ENCODE measurements at places on chromosomes 2 and 18.

GRCh38 chr2:154924531-154924930 lies 226.0 kb downstream of the KCNJ3 start:
- no peak for DNase-seq

DNA sequence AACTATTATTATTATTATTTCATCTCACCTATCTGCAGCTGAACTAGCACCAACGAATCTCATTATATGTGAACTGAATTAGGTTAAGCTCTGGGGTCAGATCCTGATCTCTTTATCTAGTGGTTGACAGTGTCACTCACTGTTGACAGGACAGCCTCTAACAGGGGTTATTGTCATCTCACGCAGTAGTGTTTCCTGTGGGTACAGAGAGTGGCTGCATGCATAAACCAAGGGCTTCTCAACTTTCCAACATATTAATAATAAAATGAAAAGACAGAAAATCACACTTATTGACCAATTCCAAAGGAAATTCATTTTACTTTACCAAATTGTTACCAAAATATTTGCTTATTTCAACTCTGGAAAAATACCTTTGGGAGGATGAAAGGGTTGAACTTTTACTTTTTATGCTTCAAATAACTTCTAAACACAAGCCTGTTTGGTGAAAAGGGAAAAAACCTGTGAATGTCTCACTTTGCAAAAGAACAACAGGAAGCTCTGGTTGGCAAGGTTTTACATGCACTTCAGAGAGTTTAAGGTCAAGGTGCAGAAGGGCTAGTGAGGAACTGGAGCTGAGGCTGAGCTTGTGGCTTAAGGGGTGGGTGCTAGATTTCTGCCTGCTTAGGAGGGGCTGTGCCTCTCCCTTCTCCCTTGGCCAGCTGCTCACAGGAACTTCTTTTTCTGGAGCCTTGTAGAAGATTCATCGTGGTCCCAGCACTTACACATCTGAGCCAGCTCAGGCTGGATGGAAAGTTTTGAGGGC lies 72.6 kb downstream of the CTAGE1 start:
- no peak for DNase-seq

GRCh38 chr2:208511573-208511972 lies 105.0 kb downstream of the PTH2R start:
- DNase-seq, result no peak

- DNase-seq, result no peak
Observed at GRCh38 chr2:187529977-187530721, 24.1 kb downstream of the TFPI start.

- no peak for DNase-seq
Observed at GRCh38 chr2:42651057-42651456, 82.6 kb downstream of the MTA3 start.
